Activated CD8-positive, alpha-beta memory T cell treated with anti-CD3 and anti-CD28 coated beads for 1 hour (primary cell): ENCODE measurements at places on chromosomes 13 and 19.

GRCh38 chr13:27489456-27489855, 39.1 kb upstream of the MTIF3 start:
- DNase-seq: no peak

- no peak for DNase-seq
Measured at GRCh38 chr13:24179486-24179850, 18.9 kb downstream of the SPATA13 start.

GRCh38 chr19:21569494-21569865, 64.1 kb downstream of the ZNF429 start:
- DNase-seq: peak; percentile 36

- no peak for DNase-seq
Measured at GRCh38 chr19:45349126-45349415, 8.5 kb downstream of the KLC3 start.

- DNase-seq: no peak
Measured at GRCh38 chr13:106744516-106744915, 176.6 kb upstream of the ARGLU1 start.

DNA sequence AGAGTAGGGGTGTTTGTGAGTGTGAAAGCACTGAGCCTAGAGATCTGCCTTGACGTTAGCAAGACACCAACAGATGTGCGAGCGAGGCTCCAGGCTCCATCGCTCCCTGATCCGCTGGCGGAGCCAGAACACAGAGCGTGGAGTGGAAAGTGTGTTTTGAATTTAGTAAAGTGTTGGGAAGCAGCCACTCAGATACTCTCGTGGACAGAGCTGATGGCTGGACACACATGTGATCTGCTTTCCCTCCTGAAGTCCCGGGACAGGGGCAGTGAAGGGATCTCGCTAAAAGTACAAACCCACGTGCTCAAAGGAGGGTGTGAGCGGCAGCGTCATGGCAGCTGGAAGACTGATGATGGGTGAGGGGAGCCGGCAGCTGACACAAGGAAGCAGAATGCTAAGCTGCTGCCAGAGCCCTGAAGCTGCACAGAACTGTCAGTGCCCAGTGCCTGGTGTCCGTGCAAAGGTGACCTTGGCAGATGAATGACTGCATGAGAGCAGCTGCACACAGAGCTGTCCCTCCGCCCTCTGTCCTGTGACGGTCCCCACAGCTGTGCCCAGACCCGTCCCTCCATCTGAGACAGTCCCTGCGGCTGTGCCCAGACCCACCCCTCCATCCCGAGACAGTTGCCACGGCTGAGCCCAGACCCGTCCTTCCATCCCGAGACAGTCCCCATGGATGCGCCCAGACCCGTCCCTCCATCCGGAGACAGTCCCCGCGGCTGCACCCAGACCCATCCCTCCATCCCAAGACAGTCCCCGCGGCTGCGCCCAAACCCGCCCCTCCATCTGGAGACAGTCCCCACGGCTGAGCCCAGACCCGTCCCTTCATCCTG, 29.6 kb upstream of the TMEM255B start:
- DNase-seq: no peak

GRCh38 chr13:42751693-42752092, 29.7 kb upstream of the FAM216B start:
- DNase-seq: no peak

DNA sequence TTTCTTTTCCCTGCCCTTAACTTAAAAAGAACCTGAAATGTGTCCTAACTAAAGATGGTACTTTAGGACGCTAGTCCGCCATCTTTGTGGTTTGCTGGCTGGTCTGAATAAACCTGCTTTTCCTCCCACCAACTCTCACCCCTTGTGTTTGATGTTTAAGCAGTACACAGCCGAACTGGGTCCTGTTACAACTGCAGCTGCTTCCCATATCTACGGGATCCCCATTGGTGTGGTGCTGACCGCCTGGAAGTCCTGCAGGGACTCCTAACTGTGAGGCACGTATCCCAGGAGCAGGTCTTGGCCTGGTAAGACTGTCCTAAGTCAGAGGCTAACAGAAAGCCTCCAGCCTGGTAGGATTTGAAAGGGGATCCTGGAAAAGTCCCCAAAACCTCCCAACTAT, 40.9 kb upstream of the VSTM2B start:
- DNase-seq: no peak

GRCh38 chr13:51913421-51914136, 51.8 kb downstream of the CCDC70 start:
- DNase-seq: no peak

DNA sequence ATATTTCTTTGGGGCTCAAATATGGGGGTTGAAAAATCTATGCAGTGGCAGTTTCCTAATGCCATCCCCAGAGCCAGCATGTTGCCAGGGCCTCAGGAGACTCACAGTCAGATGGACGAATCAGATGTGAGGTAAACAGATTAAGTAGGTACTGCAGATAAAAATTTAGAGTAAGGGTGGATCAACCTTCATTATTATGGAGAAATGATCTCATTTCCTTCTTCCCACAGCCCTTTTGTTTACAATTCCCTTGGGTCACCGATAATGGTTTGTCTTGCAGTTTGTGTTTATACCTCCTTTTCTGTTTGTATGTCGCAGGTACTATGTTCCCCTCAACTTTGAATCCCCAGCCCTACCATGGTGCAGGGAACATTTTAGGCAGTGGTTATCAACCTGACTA, 20.0 kb downstream of the DIAPH3 start:
- DNase-seq: no peak

GRCh38 chr13:50162001-50162400, 146.8 kb downstream of the KCNRG start:
- no peak for DNase-seq

DNA sequence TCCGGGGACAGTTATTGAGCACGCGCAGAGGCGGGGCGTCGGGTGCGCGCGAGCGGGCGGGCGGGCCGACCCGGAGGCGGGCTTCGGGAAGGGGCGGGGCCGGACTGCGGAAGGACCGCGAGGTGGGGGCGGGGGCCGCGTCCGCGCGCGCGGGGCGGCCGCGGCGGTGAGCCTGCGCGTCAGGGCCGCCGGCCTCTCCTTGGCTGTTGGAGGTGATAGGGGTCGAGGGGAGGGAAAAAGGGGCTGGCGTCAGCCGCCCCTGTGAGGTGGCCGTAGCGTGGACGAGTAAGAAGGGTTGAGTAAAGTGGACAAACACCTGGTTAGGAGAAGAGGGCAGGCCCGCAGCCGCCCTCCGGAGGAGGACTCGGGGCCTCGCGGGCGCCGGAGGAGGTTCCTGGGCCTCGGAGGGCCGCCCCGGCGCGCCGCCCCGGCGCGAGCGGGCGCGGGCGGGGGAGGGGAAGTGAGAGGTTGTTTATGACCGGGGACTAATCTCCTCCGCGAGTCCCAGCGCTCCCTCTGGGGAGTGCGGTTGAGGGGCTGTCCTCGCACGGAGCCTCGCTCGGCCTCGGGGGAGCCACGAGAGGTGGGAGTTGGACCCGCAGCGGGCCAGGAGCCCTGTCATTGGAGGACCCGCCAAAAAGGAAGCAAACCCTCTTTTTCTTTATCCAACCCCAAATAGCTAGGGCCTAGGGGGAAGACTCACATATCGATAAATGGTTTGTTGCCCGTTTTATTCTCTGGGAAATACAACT, 547 bp upstream of the INTS6 start:
- peak; percentile 54 for DNase-seq

GRCh38 chr19:14425696-14426138, 6.6 kb upstream of the DDX39A start:
- no peak for DNase-seq

DNA sequence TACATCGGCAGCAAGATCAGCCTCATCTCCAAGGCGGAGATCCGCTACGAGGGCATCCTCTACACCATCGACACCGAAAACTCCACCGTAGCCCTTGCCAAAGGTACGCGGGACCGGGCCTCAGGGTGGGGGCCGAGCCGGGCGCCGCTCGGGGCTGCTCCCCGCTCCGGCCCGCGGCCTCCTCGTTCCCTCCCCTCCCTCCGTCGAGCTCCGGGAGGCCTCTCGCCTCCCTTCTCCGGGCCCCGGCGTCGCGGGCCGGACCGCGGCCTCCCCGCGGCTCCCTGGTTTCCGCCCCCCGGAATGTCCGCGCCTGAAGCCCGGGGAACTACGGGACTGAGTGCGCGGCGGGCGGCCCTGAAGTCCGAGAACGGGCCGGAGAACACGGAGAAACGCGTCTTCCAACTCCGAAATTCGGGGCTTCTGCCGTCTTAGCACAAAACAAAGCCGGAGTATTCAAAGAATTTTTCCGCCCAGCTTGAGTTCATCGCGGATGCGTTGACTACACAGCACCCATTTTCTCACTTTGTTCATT, 423 bp downstream of the LSM14A start:
- no peak for DNase-seq

- DNase-seq: no peak
Measured at GRCh38 chr13:60327511-60327910, 69.5 kb upstream of the TDRD3 start.

DNA sequence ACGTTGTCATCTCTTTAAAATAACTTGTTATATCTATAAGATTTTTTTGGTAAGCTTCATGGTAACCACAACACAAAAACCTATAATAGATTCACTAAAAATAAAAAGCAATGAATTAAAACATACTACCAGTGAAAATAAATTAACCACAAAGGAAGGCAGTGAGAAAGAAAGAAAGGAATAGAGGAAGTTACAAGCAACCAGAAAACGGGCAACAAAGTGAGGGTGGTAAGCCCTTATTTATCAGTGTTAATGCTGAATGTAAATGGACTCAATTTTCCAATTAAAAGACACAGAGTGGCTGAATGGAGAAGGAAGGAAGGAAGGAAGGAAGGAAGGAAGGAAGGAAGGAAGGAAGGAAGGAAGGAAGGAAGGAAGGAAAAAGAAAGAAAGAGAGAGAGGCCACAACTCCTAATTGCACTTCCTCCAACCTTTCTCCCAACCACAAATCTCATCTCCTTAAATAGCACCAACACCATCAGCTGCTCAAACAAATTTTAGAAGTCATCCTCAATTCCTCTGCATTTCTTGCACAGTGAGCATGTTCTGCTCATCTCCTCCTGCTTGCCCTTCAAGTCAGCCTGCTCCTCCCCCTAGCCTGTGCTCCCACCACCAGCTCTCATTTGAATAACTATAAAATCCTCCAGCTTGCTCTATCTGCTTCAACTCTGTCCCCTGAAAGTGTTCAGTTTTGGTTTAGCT, 48.6 kb downstream of the CCNA1 start:
- no peak for DNase-seq

DNA sequence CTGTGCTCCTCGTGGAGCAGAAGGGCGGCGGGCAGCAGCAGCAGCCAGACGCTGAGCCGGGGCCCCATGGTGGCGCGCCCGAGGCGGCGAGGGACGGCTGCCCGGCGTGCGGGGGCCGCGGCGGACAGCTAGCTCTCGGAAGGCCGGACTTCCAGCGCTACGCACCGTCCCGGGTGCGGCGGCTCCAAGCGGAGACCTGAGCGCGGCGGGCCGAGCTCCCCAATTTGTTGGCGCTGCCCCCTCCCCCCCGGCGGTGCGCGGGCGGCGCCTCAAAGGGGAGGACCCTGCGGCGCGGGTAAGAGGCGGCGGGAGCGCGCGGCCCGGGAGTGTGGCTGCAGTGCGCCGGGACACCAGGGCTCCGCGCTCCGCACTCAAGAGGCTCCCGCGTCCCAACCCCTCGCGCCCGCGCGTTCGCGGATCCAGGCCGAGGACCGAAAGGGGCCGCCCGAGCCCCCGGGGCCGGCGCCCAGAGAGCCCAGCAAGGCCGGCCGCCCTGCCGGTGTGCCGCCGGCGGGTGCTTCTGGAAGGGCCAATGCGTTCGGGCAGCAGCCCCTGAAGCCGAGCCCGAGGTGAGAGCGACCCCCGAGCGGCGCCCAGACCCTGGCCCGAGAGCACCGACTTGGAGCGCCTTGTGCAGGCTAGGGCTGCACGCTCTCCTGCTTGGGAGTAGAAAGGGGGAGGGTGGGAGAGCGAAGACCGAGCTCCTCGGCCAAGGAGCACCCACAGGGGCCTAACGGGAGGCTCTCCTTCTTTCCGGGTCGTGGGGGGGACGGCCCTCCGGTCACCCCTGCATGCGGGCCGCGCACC, at the start of the genes COL4A1 and COL4A2:
TSS of gene COL4A1 (minus strand) at position 198 of the 807 bp plus-strand sequence. CDS start at position 68, 130 bp downstream.
TSS of gene COL4A2 (plus strand) at position 325 of the 807 bp plus-strand sequence. CDS start 620 bp downstream, outside the sequence.
- DNase-seq: no peak

DNA sequence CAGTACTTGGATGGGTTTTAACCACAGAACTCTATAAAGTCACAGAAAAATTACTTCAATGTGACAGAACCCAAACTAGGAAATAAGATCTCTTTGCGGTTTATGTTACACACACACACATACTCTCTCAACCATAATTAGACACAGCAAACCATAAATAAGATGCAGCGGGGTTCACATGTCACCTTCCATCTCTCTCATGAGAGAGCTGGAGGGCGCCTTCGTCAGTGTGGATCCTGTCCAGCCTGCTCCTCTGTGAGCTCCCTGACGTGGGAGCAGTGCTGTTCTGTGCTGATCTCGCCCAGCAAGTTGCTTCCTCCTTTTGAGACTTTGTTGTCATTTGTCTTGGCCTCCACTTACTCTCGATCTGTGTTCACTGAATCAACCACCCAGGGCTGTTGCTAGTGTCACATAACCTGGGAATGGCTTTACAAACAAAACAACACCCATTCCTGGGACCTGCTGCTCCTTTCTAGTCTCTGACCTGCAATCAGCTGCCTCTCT, 204.9 kb upstream of the KL start:
- DNase-seq: no peak

GRCh38 chr13:58566176-58566575, 934.6 kb downstream of the PCDH17 start:
- no peak for DNase-seq

DNA sequence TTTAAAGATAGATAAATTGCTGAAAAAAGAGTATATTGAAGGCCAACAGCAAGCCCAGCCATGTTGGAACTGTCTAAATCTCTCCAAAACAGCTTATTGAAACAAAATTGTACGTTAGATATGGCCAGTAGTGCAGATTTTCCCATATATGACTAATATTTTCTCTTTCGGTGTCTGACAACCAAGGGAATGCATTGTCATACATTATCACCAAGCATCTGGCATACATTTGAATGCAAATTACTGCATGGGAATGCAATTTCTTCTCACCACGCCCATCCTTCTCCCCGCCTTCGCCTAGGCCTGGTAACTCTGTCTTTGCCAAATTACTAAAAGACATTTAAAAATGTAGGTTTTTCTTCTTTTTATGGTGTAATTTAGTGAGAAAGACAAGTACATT, 32.5 kb upstream of the IRS2 start:
- DNase-seq: no peak

DNA sequence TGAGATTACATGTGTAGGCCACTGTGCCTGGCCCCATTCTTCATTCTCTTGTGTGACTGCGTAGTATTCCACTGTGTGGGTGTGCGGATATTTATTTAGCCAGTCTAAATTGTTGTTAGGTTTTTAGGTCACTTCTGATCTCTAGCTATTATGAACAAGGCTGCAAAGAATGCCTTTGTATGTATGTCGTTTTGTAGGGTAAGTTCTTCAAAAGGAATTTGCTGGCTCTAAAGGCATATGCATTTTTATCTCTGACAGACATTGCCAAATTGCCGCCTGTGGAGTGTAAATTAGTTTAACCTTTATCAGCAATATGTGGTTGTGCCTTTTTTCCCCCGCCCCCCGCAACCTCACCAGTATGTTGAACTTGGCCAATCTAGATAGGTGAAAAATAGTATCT, 30.3 kb upstream of the EHD2 start:
- DNase-seq: no peak

GRCh38 chr13:110965038-110965754, 50.3 kb upstream of the ANKRD10 start:
- DNase-seq: no peak
